Hematopoietic multipotent progenitor cell (in vitro differentiated cells): ENCODE measurements at places on chromosomes 12 and 14.
A peak's percentile ranks its signal among the peaks of the same experiment; 100 is the strongest.

GRCh38 chr14:45610318-45610717 lies 357.3 kb upstream of the MIS18BP1 start:
- DNase-seq, result no peak

DNA sequence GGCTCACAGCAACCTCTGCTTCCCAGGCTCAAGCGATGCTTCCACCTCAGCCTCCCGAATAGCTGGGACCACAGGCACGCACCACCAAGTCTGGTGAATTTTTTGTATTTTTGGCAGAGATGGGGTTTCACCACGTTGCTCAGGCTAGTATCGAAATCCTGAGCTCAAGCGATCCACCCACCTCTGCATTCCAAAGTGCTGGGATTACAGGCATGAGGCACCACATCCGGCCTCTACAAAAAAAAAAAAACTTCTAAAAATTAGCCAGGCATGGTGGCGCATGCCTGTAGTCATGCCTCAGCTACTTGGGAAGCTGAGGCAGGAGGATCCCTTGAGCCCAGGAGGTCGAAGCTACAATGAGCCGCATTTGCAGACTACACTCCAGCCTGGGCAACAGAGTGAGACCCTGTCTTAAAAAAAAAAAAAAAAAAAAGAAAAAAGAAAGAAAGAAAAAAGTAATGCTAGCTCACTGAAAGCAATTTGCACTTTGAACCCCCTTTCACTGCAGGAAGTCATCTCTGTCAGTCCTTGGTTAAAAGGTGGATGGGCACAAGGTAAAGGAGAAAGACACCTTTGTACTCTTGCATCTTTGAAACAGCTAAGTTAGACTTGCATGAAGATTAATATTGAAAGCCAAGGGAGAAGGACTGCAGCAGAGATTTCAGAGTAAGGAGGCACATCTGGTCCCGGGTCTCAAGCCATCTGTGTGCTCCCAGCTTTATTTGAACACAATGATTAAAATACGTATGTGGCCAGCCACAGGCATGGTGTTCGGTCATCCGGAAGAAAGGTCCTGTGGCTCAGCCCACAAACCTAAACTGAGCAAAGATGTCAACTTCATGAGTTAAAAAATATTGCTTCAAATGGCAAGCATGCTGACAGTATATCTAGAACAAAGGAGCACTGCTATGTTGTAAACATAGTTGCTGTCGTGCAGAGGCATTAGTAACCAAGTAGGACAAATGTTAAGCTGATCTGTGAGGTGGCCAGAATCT lies 103.8 kb upstream of the HMGA2 start:
- DNase-seq, result no peak

DNA sequence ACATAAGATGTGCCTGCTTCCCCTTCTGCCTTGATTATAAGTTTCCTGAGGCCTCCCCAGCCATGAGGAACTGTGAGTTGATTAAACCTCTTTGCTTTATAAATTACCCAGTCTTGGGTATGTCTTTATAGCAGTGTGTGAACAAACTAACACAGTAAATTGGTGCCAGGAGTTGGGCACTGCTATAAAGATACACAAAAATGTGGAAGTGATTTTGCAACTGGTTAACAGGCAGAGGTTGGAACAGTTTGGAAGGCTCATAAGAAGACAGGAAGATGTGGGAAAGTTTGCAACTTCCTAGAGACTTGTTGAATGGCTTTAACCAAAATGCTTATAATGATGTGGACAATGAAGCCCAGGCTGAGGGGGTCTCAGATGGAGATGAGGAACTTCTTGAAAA lies 264.1 kb downstream of the DACT1 start:
- DNase-seq, result peak; percentile 13

DNA sequence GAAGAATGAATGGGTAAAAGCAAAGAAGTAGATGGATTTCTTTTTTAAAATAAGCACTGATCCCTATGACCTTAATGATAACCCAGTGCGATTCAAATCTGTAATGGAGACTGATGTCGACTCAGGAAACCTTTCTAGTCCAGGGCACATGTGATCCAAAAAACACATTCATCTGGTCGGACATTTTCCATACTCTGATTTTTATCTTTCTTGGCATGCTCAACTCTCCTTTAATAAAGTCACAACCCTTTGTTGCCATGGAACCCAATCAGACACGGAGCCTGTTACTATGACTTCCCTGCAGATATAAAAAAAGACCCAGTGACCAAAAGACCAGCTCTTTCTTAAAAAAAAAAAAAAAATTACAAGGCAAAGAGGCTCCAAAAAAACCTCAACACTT lies 27.9 kb downstream of the TMCC3 start:
- DNase-seq, result no peak

DNA sequence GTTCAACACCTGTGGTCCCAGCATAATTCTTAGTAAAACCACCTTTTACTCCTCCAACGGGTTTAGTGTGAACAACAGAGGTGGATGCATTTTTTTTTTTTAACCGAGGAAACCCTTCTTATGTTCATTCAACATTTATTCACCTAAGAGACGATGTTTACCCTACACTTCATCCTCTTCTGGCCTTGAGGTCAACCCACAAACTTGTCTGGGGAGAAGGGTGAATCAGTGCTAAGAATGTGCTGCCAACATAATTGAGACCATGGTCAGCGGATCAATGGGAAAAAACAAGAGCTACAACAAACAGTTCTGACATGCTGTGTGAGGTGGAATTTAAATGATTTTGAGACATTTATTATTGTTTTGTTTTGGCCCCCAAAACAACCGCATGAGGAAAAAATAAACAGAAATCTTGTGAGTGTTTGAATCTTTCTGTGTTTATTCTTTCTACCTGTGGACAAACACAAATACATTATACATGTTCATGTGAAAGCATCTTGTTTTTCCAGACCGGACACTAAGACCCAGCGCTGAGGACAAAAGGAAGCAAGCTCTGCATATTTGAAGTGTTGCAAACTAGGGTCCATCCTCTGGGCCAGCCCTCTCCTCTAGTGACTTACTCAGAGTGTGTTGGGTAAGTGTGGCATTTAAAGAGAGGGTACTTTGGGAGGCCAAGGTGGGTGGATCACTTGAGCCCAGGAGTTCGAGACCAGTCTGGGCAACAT lies 5.1 kb upstream of the USP30 start:
- no peak for DNase-seq

DNA sequence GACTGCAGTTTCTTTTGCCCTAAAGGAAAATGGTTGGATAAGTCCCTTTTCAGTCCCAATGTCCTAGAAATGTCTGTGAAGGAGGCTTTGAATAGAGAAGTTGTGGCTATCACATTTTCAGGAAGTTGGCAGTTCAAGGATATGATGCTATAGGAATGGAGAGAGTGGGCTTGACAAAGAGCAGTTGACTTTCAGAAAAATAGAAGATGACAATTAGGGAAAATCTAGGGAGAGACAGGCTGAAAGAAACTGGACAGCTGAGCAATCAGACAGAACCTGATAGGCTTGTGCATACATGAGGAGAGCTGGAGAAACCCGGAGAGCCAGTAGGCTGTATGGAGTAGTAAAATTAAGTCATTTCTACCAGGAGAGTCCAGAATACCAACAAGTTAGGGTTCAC lies 50.5 kb downstream of the LMNTD1 start:
- DNase-seq, result no peak

- no peak for DNase-seq
Observed at GRCh38 chr14:77498120-77498979, at the start of gene ISM2. Gene ISM2, minus strand, starts transcription at chr14:77498816. Its CDS starts 23 bp downstream, at chr14:77498793.

DNA sequence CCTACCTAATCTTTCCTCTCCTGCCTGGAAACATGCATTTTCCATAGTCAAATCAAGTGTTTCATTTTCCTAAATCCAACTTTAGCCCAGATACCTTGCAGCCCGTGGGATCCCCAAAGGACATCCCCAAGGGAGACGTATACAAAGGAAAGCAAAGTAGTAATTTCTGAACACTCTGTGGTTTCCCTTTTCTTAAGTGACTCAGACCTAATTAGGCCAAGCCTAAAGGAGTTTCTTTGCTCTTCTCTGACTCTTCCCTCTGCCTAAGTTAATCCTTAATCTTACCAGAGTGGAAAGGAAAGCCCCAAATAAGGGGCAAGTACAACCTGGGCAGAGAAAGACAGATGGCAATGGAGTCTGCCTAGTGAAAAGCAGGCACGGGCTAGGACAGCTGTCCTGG lies 250.3 kb downstream of the SPTSSA start:
- no peak for DNase-seq

DNA sequence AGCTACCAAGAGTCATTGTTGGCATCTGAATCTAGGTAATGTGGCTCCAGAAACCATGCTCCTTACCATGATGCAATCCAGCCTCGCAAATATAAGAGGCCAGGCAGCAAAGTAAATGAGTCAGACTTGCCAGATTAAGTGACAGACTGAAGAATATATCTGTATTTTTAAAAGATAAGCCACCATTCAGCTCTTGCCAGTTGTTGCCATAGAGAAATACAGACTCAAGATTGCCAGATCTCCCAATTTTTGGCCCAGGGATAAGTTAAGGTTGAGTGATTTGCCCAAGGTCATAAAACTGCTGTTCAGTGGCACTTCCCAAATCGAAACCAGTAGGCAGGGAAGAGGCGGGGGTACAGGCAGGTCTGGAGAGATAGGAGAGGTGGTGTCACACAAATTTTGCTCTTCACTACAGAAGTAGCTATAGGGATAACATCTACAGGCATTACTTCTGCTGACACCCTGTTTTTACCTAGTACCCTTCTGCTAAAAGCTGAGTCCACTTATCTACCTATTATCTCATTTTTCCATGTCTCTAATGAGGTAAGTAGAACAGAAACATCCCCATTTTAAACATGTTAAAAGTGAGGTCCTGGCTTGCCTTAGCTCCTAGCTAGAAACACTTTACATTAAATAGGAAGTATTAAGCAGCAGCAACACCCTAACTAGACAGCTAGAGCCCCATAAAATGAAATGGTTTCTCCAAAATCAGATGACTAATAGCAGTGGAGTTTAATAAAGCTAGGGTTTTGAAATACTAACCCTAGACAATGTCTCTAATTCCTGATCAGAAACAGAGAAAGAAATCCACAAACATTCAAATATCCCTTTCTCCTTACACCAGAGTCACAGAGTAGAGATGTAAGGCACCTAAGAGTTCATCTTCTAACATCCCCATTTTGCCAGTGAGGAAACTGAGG lies 19.5 kb downstream of the DCAF5 start:
- no peak for DNase-seq

DNA sequence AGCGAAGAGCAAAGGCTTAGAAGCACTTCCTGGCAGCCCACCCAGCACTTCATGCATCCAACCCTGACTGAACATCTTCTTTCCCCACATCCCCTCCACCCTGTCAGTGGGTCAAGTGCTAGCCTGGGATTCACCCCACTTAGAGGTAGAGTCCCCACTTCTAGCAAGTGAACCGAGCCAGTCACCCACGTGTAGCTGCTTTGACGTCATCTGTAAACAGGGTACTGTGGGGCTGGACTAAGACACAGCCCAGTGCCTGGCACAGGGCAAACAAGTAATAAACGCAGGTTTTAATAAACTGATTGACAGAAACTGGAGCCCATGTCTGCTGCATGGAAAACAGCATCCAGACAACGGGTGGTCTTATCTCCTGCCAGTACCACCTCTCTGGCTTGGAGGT lies 61.7 kb downstream of the ITPK1 start:
- DNase-seq, result no peak

- peak; percentile 62 for DNase-seq
Observed at GRCh38 chr12:25800101-25800500, 158.4 kb upstream of the RASSF8 start.

DNA sequence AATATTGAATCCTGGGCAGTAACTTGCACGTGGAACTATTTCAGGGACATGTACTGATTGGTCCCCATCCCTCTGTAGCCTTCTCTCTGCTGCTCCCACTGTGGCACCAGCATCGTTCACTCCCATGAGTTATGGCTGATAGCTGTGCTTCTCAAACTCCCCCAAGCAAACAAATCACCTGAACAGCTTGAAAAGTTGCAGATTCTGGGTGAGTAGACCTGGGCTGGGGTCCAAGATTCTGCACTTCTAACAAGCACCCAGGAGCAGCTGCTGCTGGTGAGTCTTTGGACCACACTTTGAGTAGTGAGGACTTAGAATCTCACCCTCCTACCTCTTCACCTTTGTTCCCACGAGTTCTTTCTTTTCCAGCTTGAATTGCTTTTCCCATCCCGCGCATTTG lies 49.4 kb upstream of the ZFP36L1 start:
- DNase-seq, result no peak

- DNase-seq, result no peak
Observed at GRCh38 chr14:23517650-23518326, 33.8 kb downstream of the ZFHX2 start.

DNA sequence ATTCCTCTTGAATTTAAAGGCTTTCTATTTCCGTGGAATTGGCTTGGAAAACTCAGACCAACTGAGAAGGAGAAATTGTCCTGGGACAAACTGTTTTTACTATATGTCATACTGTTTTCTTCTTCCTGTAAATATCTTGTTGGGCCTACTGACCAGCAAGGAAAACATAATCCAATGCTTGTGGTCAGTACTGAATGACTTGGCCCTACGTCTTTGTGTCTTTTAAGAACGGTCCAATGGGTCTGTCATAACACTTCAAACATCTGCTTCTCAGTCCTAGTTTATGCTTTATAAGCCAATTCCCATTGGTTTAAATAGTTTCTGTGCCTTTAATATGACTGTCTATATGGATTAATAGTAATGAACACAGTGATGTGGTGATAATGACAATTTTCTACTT lies 248.5 kb upstream of the DDHD1 start:
- DNase-seq, result no peak

- no peak for DNase-seq
Observed at GRCh38 chr12:68559984-68560850, 50.5 kb upstream of the RAP1B start.

DNA sequence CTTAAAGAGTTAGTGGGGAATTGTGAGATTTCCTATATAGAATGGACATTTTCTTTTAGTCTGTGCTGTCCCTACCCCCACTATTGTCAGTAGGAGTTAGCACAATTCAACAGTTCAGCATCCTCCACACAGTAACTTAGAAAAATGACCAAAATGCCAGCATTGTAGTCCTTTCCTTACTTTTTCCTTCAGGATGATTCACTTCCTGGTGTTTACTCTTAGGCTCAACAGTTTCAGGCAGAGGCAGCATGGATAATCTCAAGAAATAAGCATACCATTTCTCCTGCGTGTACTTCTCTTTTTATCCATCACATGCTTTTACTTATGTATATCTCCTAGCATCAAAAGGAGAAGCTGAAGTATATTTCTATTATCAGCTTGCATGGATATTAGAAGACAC lies 683.4 kb downstream of the SLC16A7 start:
- no peak for DNase-seq

DNA sequence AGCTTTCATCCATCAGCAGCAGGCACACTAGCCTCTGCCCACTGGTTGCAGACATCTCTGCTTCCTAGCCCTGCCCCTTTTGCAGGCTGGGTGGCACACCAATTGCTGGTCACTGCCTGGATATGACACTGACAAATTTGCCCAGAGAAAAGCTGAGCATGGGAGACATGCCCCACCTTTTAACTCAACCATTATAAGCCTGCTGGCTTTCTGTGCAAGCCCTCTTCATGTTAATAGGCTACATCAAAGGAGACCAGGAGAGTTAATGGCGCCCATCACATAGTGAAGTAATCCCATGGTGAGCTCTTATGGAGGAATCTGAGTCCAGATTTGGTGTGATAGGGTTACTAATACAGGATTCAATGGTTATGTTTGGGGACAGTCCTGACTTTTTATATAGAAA lies 139.2 kb downstream of the KICS2 start:
- no peak for DNase-seq

GRCh38 chr14:53409289-53409688 lies 256.2 kb upstream of the DDHD1 start:
- no peak for DNase-seq

GRCh38 chr12:111759271-111759670 lies 7.5 kb upstream of the ALDH2 start:
- DNase-seq, result no peak

- DNase-seq, result no peak
Observed at GRCh38 chr14:88030079-88030478, 25.1 kb downstream of the GPR65 start.

- no peak for DNase-seq
Observed at GRCh38 chr12:103833095-103833775, 7.8 kb downstream of the NT5DC3 start.
